ENCODE measurements at places on chromosomes 6 and 20.

GRCh38 chr20:64261138-64261537 is 5.6 kb downstream of the PCMTD2 start:
- DNase-seq: no peak

DNA sequence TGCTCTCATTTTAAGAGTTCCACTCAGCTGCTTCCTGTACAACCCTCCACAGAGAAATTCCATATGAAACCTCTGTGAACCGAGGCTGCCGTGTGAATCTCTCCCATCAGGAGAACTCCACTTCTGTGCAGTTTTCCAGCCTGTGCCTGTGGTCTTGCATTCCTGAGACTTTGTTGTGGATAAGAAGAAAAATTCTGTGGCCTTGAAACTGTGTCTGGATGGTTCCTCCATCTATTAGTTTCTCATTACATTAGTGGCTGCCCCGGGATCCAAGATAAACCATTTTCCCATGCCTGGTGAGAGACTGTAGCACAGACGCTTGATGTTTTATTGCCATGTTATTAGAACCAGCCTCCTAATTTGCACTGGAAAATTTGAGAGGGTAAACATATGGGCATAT is 40.8 kb upstream of the TIAM2 start:
- DNase-seq: no peak

- no peak for DNase-seq
Observed at GRCh38 chr6:31861919-31862343, 690 bp downstream of the NEU1 start.

- no peak for DNase-seq
Observed at GRCh38 chr20:9591080-9591479, 76.7 kb downstream of the LAMP5 start.

- DNase-seq: peak; percentile 36
Observed at GRCh38 chr6:117677553-117678141, 2.4 kb downstream of the NUS1 start.

DNA sequence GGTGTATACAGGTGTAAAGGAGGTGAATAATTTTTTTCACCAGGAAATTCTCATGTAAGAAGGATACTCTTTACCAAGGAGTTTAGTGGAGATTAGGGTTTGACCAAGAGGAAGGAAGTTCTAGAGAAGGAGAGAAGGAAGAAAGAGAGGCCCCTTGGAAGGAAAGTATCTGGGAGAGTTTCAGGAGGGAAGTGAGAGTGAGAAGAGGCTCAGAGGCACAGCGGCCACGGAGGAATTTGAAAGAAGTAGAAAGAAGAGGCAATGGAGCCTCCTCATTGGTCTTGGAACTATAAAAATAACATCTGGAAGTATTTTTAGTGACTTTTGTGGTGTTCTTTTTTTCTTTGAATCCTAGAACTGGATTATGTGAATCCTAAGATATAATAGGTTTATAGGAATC is 50.8 kb upstream of the MCUR1 start:
- no peak for DNase-seq

GRCh38 chr6:74814440-74814839 is 391.4 kb downstream of the COL12A1 start:
- DNase-seq: no peak

- DNase-seq: peak; percentile 61
Observed at GRCh38 chr6:111846492-111847409, 26.5 kb downstream of the FYN start.

DNA sequence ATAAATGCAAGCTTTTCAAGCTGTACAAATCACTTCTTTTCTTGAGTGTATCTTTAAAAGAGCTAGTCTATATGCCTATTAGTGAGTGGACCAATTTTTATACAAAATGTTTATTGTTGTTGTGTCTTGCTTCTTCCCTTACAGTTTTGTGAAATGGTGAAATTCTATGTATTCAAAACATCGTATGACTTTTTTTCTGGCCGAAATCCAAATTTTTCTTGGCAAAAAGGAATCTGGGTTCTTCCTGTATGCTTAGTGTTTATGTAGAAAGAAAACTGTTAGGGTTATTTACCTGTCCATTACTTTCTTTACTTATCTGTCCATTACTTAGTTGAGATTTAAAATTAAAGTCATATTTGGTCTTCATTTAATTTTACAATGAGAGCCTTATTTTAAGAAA is 153.9 kb downstream of the MMS22L start:
- no peak for DNase-seq

GRCh38 chr6:133291671-133292070 is 50.5 kb downstream of the EYA4 start:
- DNase-seq: no peak

DNA sequence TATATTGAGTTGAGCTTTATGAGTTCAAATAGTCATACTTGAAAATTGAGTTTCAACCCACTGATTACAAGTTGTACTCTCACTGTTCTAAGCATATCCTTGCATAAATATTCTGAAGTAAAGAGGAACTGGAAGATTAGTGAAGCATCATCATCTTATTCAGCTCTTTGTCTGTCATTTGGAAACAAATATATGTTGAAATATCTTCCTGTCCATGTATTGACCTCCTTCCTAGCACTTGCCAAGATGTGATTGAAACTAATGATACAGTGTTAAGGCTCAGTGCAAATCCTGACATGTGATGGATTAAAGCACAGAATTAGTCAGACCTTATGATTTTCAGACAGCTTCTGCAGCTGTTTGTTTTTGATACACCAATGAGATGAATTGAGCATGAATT is 434.3 kb downstream of the TBC1D32 start:
- DNase-seq: no peak

DNA sequence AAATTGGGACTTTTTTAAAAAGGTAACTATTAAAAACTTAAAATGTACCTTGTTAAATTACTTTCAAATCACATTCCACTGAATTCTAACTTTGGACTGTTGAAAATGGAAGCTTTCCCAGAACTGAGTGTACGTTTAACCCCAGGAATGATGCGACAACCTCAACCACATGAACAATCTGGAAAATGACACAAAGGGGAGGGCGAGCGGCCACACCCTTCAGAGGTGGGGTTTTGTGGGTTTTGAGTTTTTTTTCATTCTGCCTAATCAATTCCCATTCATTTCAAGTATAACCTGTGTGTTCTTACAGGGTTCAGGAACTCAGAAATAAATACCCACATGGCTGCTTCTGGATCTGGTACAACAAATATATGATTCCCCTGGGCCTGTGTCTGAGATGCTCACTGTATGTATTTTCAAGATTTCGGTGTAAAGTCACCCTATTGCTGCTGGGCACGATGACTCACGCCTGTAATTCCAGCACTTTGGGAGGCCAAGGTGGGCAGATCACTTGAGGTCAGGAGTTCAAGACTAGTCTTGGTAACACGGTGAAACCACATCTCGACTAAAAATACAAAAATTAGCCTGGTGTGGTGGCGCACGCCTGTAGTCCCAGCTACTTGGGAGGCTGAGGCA is 21.6 kb downstream of the CNKSR3 start:
- DNase-seq: no peak

- no peak for DNase-seq
Observed at GRCh38 chr6:45590226-45590625, 212.5 kb upstream of the SUPT3H start.

GRCh38 chr20:13288357-13288756 is 67.3 kb downstream of the ISM1 start:
- no peak for DNase-seq

DNA sequence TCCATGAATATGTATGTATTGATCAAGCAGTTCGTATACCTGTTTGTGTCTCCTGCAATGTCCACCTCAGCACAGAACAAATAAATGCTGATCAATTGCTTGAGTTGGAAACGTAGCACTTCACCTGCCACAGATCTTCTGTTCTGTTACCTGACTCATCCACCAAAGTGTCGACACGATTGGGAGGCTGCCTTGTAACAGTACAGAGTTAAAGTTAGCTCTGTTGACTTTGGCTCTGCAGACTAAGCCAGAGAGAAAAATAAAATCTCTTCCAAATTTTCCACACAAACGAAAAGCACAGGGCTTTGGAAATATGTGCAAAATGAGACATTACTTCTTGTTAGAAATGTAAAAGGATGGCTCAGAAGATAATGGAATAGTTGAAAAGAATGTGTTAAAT is 245.4 kb downstream of the NRN1 start:
- no peak for DNase-seq

DNA sequence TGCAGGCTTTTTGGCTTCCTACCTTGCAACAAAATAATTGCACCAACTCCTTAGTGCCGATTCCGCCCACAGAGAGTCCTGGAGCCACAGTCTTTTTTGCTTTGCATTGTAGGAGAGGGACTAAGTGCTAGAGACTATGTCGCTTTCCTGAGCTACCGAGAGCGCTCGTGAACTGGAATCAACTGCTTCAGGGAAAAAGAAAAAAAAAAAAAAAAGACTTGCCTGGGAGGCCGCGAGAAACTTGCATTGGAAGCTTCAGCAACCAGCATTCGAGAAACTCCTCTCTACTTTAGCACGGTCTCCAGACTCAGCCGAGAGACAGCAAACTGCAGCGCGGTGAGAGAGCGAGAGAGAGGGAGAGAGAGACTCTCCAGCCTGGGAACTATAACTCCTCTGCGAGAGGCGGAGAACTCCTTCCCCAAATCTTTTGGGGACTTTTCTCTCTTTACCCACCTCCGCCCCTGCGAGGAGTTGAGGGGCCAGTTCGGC is 420 bp downstream of the SOX4 start:
- DNase-seq: peak; percentile 77

GRCh38 chr6:100512203-100512862 is 47.6 kb upstream of the SIM1 start:
- DNase-seq: no peak

DNA sequence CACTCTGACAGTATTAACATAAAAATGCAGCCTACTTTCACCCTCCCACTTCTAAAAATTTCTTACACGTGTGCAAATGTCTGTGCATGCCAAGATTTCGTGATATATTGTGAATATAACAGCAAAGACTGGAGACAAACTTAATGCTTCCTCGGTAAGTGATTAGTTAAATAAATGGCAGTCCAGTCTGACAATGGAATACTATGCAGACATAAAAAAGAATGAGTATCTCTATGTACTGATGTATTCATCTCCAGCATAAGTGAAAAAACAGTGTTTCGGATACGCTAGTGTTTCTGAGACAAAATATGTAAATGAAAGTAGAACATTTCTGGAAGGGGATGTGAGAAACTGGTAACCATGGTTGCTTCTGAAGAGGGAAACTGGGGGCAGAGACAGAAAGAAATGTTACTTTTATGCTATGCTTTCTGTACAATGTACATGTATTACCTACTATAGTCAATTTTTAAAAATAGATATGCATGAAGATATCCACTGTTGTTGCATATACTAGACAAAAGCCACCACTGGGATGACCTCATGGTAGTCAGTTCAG is 7.0 kb downstream of the SLC22A23 start:
- no peak for DNase-seq

DNA sequence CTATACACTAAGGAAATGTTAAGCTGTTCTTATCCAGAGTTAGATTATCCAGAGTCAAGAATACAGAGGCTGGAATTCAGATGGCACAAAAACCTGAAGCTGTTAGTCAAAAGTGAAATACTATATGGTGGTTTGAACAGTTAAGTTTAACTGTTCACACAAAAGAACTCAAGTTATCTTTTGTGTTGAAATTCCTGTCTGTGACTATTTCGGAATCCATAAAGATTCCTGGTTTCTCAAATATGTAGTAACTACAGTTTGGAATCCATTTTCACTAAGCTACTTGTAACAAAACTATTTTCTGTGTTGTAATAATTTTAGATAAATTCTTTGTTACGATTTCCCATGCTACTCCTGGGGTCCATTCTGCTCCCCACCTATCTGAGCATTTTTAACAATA is 24.5 kb downstream of the FIG4 start:
- DNase-seq: no peak

GRCh38 chr6:45858691-45859090 is 157.0 kb downstream of the CLIC5 start:
- DNase-seq: no peak

DNA sequence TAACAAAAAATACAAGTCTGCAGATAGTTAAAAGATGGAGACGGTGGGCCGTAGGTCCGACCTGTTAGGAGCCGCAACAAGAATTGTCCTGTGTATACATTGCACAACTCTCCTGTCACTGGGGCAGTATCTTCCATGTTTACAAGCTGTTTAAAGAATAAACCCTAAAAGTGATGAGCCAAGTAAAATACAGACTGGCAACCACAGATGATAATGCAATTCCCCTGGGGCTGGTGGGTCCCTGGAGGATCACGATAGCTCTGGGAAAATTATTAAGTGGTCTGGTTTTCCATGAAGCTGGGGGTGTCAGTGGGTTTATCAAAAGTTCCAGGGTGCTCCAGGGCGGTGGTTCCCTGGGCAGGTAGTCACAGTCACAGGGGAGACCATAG is 8.1 kb upstream of the FAM50B start:
- DNase-seq: no peak

- peak; percentile 72 for DNase-seq
Observed at GRCh38 chr20:37202267-37202943, 23.1 kb upstream of the MROH8 start.

DNA sequence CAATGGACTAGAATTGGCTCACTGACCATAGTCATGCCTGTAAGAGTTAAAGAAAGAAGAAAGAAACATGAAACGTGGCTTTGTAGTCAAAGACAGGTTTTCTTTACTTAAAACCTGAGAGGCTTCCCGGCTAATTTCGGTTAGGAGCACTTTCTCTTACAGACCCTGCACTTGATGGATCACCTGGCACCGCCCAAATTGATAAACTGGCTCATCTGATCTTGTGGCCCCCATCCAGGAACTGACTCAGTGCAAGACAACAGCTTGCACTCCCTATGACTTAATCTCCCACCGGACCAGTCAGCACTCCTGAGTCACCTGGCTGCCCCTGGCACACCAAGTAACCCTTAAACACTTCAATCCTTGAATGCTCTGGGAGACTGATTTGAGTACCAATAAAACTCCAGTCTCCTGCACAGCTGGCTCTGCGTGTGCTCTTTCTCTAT is 12.3 kb downstream of the TMEM14B start:
- no peak for DNase-seq

- DNase-seq: peak; percentile 72
Observed at GRCh38 chr6:158707120-158707820, 57.4 kb downstream of the SYTL3 start.

- peak; percentile 53 for DNase-seq
Observed at GRCh38 chr20:62524505-62524911, 48.7 kb upstream of the GATA5 start.

DNA sequence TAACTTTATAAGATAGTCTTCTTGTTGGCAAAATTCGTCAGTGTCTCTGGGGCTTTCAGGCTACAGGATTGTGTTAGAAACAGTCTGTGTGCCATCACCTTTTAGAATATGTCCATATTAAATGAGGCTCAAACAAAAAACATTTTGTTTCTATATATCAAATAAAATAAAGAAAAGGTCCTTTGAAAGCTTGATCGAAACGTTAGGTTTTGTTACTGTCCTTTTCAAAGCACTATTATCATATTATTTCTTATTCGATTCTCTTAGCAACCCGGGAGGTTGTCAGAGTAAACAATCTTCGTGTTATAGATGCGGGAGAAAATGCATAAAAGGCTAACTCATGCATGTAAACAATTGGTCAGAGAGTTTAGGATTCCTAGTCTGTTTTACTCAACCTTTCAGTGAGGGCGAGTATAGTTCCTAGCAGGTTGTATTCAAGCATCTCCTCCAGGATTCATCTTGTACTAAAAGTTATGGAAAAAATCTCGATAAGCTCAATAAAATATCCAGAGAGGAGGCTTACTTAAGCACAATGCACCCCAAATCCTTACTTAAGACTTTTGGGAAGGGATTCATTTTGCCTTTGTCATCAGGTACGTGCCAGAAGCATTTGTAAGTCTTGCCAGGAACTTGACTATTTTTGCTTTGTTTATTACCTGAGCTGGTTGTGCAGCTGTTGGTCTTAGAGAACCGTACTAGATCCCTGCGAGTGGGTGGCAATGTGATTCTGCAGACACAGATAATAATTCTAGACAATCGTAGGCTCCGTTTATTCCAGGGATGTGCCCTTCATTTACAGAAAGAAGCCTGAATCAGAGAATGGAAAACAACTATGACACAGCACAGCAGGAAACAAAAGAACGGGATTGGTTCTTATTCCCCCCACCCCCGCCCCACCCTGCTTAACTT is 159.6 kb upstream of the ZNF217 start:
- no peak for DNase-seq

Measured in hematopoietic multipotent progenitor cell treated with erythropoietin and hydrocortisone succinate and interleukin-3 and kit ligand, for 4 days (in vitro differentiated cells).